Fibroblast of gingiva (primary cell): ENCODE measurements at places on chromosomes 5 and 9.

GRCh38 chr5:109560554-109560953, 129.2 kb upstream of the MAN2A1 start:
- no peak for DNase-seq

DNA sequence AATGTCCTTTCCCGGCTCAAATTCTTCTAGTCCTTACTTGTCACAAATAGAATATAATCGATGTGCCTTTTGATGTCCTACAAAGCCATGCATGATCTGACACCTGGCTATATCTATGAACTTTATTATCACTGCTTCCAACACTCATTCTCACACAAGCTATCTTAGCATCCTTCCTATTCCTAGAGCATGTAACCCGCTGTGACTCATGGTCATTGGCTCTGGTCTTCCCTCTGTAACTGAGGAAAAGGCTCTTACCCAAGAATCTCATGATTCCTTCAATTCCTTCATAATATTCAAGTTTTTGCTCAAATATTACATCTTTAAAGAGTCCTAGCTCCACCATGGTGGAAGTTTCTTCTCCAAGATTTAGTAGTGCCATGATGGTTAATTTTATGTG, 480.0 kb upstream of the PAPPA start:
- peak; percentile 57 for DNase-seq

- DNase-seq = peak; percentile 21
These were observed 38.9 kb downstream of the AGTPBP1 start for GRCh38 chr9:85702726-85703289.

DNA sequence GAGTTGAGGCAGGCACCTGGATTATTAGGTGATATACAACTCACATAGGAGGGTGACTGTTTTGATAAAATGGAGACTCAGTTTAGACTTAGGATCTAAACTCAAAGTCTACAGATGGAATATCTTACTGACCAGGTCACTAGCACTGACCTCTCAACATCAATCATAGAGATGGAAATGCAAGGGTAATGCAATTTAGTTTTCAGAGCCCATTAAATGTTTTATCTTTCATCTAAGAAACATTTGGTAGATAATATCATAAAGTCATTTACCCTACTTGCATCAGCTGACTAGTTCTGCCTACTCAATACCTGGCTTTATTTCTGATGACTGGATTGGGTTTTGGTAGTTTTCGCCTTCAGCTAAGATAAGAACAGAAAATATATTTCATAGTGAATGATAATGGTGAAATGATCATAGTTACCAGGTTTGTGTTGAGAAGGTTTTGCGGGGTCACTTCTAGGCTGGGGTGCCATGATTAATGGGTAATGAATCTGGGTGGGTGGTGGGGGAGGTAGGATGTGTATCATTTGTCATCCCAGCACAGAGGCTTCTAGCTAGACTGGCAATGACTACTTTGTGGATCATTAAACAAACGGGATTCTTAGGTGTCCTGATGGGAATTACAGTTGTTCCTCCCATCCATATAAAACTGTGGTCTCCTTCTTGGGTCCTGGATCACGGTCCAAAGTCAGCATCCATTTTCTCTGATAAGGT, 173.4 kb downstream of the PPP2R2B start:
- no peak for DNase-seq

- DNase-seq = no peak
These were observed 23.8 kb upstream of the ALDH1B1 start for GRCh38 chr9:38368731-38369130.

- DNase-seq = no peak
These were observed 53.3 kb downstream of the AHRR start for GRCh38 chr5:374631-375335.

- no peak for DNase-seq
These were observed 18.1 kb upstream of the COL5A1 start for GRCh38 chr9:134623258-134624066.

DNA sequence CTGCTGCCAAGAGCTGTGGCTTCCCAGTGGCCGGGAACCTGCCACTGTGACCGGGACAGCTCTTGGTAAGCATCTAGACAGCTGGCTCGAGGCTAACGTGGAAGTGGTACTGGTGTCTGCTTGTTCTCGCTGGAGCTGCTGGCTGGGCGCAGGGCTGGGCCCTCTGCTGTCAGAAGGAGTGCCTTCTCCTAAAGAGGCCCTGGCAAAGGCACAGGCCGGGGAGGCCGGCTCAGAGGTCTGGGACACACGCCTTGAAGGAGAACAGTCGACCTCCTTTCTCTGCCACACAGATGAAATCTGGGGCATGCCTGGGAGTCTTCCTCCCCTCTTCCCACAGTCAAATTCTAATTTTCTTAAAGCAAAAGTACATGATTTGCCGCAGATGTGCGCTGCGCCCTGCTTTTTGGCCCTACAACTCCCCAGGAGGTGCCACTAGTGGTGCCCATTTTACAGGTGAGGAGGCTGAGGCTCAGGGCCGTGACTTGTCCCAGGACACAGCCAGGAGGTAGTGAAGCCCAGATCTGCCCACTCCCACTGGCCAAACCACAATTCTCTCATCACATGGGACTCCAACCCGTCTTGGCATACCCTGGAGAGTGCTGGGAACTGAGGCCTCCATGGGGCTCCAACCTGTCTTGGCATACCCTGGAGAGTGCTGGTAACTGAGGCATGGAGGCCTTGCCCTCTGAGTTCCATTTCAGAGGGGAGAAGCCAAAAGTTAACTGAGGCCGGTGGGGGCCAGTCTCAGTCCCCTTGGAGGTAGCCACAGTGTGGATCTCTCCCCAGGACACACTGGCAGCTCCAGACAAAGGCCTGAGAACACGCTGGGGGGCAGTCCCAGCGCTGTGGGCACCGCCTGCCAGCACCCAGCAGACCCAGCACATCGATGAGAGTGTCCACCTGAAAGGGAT, 12.0 kb upstream of the RXRA start:
- DNase-seq = no peak

DNA sequence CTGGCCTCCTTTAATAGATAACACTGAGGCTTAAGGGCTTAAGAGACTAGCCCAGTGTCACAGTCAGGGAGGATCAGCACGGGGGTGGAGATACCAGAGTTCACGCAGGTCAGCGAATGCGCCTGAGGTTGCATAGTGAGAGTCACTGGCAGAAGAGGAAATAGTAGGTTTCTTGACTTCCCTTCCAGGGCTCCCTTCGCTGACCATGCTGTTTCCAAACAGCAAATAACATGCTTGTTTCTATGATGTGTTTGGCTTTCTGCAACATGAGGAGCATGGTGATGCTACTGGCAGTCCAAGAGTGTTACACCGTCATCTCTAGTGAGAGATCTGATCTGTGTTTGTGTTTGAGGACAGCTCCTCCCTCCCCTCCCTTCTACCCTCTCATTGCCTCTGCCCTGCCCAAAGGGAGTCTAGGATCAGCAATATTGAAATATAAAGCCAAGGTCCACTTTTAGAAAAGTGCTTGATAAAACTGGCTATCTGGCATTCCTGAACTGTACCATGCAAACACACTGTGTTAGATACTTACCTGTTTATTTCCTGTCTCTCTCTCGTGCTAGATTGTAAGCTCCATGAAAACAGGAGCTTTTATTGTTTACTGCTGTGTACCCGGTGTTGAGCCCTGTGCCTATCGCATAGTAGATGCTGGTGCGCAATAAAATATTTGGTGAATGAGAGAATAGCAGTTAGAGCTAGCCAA, 12.3 kb downstream of the TLE4 start:
- peak; percentile 8 for DNase-seq
